ENCODE measurements at places on chromosomes 12 and 14.

DNA sequence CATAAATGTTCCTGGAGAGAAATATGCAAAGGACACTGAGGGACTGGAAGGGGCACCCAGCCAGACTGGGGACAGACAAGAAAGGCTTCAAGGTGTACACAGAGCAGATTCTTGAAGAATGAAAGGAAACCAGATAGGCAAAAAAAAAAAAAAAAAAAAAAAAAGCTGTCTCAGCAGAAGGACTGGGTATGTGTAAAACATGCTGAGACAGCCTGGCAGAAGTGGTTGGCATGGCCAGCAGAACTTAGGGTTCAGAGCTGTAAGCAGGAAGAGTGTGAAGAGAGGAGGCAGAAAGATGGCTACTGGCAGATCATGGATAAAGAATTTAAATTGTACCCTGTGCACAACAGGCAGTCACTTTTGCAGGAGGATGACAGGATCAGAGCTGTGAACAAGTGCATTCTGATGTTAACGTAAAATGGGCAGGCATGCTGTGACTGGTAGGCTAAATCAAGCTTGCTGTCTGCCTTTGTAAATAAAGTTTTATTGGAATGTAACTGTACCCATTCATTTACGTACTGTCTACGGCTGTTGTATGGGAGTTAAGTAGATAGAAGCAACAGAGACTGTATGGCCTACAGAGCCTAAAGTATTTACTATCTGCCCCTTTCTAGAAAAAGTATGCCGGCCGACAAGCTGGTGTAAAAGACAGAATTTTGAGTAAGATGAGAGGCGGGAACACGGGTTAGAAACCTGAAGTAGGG lies 42.2 kb downstream of the UBR7 start:
- no peak for DNase-seq

DNA sequence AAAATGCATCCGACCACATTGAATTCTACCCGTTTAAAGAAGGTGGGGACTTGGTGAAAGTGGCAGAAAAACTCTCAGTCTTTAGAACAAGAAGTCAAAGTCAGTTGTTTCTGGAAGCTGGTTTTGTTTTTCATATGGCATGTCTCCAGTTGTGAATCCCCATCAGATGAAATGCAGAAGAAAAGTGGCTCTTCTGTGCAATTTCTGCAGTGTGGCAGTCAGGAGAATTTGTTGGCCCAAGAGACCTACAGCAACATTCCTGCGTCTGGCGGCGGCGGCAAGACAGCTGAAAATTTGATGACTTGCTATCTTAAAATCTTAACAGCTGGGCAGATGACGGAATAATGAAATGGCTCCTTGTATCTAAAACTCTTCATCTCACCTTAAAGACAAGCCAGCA lies 201.5 kb downstream of the FOXN3 start:
- DNase-seq: peak; percentile 30

DNA sequence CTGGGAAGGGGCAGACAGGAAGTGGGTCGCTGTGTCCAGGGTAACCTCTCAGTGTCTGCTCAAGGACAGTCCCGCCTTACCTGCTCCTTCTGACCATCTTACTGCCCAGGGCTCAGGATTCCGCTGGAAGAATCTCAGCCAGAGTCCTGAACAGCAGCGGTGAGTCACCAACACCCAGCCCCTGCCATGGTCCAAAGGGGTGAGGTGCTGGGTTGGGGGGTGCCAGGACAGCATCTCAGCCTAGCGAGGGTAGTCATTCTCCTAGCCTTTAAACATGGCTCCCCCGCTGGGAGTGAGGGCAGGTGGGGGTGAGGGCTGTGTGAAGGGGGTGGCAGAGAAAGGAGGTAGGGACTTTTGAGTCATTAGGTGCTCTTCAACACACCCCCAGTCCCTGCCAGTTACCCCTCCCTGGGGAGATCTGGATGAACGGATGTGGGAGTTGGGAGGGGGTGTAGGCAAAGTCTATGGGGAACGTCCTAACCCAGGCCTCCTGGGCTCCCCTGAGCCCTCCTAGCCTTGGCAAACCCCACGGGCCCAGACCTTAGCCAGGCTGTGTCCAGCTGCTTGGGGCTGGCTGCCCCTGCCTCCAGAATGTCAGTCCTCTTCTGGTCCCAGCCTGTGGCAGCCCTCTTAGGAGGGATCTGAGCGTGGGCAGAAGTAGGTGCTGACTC lies 2.5 kb downstream of the TAMALIN start:
- DNase-seq: no peak

- no peak for DNase-seq
Observed at GRCh38 chr14:76034566-76034965, 49.0 kb downstream of the IFT43 start.
